ENCODE measurements at places on chromosomes 3 and 15.

GRCh38 chr3:168693870-168694269 is 598.1 kb upstream of the GOLIM4 start:
- no peak for DNase-seq

GRCh38 chr15:38564557-38565286 is at the start of gene RASGRP1:
Gene RASGRP1 (minus strand): TSS chr15:38564814. CDS start chr15:38564628, 186 bp downstream.
- no peak for DNase-seq

DNA sequence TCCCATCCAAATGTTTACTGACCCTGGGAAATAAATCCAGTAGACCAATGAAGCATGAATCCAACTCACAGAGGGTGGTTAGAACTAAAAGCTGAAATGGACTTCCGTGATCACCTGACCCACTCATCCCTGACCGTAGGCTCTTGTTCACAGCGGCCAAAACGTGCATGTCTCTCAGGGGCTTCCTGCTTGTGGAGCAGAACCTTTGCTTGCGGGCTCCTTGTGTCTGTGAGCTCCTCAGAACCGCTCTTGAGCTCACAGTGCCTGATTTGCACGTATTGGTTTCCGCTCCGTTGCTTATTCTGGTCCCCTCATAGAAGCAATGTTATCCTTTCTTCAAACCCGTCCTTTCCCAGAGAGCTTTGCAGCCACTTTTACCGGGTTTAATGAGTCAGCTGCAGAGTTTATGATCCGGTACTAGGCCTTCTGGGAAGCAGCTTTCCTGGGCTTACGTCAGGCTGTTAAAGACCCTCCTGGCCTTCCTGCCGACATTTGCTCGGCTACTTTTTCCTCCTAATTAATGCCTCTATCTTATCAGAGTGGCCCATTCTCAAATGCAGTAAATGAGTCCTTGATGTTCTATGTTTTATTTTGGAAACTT is 35.4 kb downstream of the LIPC start:
- no peak for DNase-seq

DNA sequence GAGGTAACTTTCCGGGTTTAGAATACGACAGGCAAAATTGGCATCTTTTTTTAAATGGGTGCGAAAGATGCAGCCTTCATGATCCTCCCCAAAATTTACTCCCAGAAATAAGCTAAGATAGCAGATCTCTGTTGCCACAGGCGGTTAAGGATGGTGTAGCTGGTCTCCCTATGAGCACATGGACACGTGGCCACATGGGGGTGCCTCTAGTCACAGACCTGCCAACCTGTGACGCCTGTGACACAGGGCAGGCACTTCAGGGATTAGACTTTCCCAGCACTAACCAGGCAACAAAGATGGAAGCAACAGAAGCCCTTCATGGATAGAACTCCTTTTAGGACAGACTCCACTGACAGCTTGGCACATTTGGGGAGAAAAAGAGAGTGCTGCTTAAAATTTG is 320.3 kb downstream of the THSD4 start:
- no peak for DNase-seq

GRCh38 chr3:194235160-194235559 is 99.2 kb downstream of the HES1 start:
- no peak for DNase-seq

- DNase-seq: no peak
These were observed 128.0 kb upstream of the PRICKLE2 start for GRCh38 chr3:64353226-64353625.

GRCh38 chr3:52039426-52039825 is 16.9 kb downstream of the DUSP7 start:
- DNase-seq: no peak

GRCh38 chr3:150444371-150444770 is 36.3 kb downstream of the TSC22D2 start:
- no peak for DNase-seq

DNA sequence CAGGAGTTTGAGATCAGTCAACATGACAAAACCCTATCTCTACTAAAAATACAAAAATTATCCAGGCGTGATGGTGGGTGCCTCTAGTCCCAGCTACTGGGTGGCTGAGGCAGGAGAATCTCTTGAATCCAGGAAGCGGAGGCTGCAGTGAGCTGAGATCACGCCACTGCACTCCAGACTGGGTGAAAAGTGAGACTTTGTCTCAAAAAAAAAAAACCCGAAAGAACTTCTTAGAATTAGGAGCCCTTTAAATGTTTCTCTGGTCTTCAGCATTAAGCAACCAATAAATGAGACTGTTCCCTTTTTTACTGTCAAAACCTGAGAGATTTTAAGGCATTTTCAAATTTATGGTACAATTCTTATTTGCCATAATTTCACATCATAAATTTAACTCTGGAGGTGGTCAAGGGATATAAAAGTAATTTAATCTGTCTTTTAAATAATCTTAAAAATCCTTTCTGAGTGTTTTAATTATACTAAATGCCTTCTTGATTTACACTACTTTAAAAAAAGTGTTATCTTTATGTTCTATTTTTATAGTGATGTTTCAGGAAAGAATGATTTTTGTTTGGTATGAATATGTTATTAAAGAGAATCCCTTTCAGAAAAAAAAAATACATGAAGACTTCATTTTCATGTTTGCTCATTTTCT is 10.1 kb downstream of the PCOLCE2 start:
- no peak for DNase-seq

DNA sequence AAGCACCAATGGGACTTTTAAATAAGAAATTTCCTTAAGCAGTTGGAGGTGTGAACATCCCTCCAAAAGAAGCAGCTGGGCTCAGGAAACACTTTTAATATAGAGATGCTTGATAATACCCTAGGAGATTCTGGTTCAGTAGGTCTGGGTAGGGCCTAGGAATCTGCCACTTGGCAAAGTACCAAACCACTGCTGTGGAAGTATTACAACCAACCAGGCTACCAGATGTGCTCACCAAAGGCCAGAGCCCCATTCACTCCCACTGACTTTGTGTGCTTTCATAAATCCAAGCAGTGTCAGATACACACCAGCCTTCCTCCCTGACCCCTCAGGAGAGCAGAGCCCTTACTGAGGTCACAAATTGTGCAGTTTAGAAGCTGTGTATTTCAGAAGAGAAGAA is 162.6 kb downstream of the CCNL1 start:
- no peak for DNase-seq

GRCh38 chr3:134852132-134852531 is 57.1 kb downstream of the EPHB1 start:
- DNase-seq: no peak
